ENCODE measurements at places on chromosomes 6 and 20. TPM values are rescaled to one million over a fixed set of nuclear protein-coding genes. Genes with fewer than 3 reads are reported as not detected.

DNA sequence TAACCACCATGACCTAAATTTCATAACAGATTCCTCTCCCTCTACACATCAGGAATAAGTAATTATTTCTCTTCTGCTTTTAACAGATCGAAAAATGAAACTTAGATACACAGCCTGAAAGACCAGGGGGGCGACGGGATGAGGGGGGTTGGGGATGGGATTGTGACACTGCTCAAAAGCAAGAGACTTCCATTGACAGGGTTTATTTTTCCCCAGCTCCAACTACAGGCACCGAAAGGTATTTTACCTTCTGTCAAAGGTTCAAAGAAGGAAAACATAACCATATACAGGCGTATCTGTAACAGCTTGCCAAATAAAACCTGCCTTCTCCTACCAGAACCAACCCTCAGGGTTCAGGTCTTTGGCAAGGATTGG, 1.3 kb downstream of the EPHA7 start:
- DNase-seq = no peak

DNA sequence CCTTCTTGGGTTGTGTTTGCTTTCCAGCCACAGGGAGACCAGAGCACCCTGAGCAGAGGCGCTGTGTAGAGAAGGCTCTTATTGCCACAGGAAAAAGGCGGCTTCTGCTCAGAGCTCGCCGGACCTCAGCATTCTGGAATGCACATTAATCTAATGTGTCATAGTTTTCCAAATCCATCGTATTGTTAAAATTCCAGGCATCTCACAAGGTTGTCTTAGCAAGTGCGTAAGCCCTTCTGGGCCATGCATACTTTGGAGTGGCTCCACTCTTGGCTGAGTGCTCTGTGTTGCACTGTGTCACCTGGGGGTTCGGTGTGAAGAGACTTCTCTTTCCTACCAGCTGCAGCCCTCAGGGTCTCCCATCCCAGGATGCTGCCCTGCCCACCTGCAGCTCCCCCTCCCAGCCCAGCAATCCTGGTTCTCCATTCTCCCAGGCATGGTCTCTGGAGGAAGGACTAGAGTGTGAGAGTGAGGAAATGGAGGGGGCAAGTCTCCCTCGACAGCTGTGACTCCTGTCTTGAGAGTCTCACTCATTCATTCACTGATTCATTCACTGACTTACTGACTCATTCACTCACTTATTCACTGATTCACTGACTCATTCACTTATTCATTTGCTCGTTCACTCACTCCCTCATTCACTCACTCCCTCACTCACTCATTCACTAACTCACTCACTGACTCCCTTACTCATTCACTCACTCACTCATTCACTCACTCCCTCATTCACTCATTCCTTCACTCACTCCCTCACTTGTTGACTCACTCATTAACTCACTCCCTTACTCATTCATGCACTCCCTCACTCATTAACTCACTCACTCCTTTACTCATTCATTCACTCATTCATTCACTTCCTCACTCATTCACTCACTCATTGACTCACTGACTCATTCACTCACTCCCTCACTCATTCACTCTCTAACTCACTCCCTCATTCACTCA, 83.7 kb upstream of the MPC1 start:
- no peak for DNase-seq

The HLA-DRB5 gene
- not detected for total RNA-seq

The CDSN gene
- not detected for total RNA-seq

DNA sequence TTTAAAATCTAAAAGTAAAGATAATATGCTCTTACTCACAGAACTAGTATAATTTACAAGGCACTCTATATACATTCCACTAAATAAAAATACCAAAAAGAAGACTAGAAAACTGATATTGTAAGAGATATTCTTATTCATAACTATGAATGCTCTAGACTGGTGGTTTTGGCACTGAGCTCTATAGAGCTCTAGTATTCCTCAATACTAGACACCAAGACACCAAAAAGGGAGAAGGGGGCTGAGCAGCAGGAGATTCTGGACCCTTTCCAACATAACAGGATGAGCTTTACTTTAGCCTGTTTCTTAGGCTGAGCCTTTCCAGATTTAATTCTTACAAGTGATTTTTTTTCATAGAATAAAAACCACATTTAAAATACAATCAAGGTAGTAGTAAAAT, 173.6 kb downstream of the COL21A1 start:
- DNase-seq = no peak

GRCh38 chr6:152225241-152225934, 411.8 kb downstream of the SYNE1 start:
- DNase-seq = no peak

The TOX2 gene
- not detected for total RNA-seq

The C20orf96 gene
- total RNA-seq = 10.3 TPM

DNA sequence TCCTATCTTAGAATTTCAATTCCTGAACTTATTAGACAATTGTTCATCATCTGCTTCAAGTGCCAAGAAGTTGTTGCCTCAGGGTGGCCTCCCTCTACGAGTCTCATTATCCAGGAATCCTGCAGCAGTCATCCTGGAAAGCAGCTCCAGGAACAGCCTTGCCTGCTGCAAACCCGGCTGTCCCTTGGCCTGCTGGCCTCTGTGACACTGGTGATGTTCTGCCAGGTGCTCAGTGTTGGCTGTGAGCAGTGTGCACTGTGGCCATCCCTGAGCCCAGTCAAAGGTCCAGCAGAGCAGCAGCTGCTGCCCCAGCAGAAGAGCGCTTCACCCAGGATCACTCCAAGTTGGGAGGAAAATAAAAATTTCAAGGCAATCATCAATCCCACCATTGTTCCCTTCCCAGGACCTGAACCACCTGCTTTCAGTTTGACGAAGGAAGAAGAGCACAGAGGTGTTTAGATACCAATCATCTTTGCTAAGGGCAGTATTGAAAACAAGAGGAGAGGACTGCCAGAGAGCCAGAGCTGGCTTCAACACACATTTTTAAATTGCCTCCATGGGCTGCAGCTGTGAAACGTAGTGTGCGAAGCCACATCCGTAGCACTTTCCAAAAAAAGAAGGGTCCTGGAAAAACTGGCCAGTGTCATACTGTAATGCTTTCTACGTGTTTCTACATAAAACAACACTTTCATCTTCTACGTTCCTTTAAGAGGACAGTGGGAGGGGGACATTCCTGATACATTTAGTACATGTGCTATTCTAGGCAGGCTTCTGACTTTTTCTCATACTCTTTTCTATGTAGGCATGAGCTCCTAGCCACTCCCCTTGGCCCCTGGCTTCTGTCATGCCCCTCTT, 7.2 kb upstream of the FAM50B start:
- DNase-seq = no peak

The LY6G6F gene
- not detected for total RNA-seq
